ENCODE measurements at places on chromosomes 2 and 18. TPM values are rescaled to one million over a fixed set of nuclear protein-coding genes. Genes with fewer than 3 reads are reported as not detected.

Gene TRIM43
- total RNA-seq: not detected

Gene HAAO
- 3.9 TPM for total RNA-seq

Gene GYPC
- total RNA-seq: 100 TPM

Gene NTSR2
- total RNA-seq: not detected

Gene RFX8
- 4.2 TPM for total RNA-seq

Gene EGR4
- not detected for total RNA-seq

Gene IL36RN
- total RNA-seq: not detected

Gene HADHA
- 120 TPM for total RNA-seq

Gene TGFA
- total RNA-seq: not detected

Data from bronchus fibroblast of lung (primary cell).